ENCODE measurements at places on chromosomes 3 and 15.

GRCh38 chr3:156915372-156915771 lies 89.2 kb downstream of the LEKR1 start:
- no peak for DNase-seq

GRCh38 chr3:100518244-100518643 lies 25.8 kb downstream of the TMEM45A start:
- DNase-seq = no peak

- DNase-seq = no peak
These were observed 311.4 kb downstream of the TBC1D5 start for GRCh38 chr3:17431004-17431403.

GRCh38 chr3:123239756-123240155 lies 38.0 kb downstream of the SEC22A start:
- DNase-seq = no peak

DNA sequence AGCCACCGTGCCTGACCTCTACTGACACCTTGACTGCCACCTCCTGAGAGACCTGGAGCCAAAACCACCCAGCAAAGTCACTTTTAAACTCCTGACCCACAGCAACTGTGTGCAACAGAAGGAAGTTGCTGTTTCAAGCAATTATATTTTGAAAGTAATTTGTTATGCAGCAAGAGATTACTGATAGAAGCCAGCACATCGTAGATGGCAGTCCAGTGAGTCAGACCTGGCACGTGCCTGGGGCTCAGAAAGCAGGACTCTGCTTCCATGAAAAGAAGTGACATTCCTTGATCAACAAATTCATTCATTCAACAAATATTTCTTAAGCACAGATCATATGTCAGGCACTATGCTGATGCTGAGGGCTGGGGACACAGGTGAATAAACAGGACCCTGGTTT lies 5.7 kb upstream of the CSPG4 start:
- no peak for DNase-seq

DNA sequence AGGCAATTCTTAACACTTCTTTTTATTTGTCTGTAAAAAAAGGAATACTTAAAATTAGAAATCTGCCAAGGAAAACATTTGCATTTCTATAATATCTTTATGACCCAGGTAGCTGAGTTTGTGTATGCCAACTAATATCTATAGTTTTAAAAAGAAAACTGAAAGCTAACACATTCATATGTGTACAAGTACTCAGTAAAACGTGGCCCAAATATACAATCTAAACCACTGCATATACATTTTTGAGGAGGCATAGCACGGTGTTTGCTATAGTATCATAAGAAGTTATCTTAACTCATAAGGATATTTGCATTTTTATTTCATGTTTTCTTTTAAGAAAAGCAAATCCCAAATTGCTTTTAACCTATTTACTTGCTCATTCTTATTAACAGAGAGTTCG lies 172.7 kb downstream of the ZBTB20 start:
- no peak for DNase-seq

DNA sequence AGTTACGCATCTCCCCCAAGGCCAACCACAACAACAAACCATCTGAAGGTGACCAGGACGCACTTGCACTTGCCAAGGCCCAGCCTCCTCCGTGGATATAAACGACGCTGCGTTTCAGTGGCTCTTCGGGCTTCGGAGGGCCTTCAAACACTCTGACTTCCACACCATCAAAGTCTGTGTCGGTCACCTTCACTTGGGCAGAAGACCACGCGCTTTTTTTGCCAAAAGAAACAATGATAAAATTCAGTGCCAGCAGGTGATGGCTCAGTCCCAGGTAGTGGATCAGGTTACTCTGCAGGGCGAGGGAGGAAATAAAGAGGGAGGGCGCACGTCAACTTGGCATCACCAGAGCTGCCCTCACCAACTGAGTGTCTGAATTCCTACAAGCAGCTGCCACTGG lies 63.0 kb downstream of the NCEH1 start:
- no peak for DNase-seq

GRCh38 chr15:81888748-81889484 lies 156.9 kb downstream of the MEX3B start:
- no peak for DNase-seq

- peak; percentile 15 for DNase-seq
These were observed 60.4 kb downstream of the ARIH1 start for GRCh38 chr15:72534523-72534922.

GRCh38 chr3:195548987-195549386 lies 5.9 kb upstream of the PPP1R2 start:
- DNase-seq = no peak

GRCh38 chr3:179476215-179476614 lies 24.9 kb upstream of the GNB4 start:
- DNase-seq = no peak

- DNase-seq = no peak
These were observed 95.1 kb downstream of the LRIG1 start for GRCh38 chr3:66405701-66406091.

- no peak for DNase-seq
These were observed 596 bp upstream of the SGO1 start for GRCh38 chr3:20186600-20187004.

- no peak for DNase-seq
These were observed 116.4 kb downstream of the UNC13C start for GRCh38 chr15:54094661-54095060.

- DNase-seq = no peak
These were observed 252.7 kb upstream of the AZI2 start for GRCh38 chr3:28601291-28601690.

DNA sequence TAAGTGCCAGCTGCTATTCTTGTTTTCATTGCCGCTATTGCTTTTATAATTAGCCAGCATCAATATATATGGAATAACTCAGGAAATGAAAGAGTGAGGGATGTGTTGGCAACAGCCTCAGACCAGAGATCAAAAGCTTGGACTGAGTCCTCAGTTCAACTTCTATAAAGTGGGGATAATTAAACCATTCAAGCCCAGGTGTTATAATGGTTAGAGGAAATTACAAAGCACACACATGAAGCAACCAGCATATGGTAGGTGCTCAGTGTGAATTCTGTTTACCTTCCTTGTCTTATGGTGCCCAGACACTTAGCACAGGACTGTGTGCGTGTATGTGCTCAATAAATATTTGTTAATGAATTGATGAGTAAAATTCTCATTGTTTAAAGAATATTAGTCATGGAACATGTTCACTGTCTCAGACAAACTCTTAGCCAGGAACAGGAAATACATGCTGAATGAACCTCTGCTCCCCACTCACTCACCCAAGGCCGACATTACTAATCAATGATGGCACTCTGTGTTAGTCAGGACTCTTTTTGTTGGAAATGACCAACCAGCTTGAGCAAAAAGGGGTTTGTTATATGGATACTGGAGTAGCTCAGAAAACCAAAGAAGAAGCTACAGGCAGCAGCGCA lies 16.7 kb upstream of the CCDC174 start:
- DNase-seq = no peak

DNA sequence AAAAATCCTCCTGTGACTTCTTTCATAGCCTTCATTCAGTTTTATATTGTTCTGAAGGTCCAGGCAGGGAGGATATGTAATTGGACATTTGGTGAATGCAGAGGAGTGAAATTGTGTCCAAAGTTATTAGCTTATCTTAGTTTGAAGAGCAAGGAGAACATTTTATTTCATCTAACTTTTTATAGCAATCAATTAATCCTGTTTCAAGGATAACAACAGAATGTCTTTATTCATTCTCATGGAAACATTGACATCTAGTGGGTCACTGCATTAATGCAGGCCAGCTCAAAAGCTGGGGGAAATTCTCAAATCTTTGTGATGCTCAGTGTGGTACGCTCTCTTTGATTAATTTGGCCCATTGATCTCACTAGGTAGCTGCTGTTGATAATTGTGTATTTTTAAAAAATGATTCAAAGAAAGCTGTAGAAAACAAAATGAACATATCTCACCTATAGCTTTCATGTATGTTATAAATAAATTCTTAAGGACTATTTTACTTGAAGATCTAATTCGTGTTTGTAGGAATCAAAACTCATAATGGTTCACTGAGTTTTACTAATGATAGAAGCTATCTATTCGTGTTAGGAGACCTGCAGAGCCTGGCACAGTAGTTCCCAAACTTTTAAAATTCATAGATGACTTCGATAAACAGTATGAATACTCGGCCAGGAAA lies 150.8 kb upstream of the KCNMB2 start:
- DNase-seq = no peak

DNA sequence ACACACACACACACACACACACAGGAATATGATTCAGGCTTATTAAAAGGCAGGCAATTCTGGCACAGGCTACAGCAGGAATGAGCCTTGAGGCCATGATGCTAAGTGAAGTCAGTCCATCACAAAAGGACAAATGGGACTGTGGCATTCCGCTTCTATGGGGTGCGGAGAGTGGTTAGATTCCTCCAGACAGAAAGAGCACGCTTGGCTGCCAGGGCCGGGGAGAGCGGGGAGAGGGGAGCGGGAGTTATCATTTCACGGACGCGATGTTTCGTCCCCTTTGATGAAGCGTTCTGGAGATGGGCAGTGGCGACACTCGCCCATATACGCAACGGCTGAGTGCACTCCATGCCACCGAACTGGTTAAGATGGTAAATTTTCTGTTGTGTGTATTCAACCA lies 58.5 kb upstream of the FAM174B start:
- no peak for DNase-seq

Measured in stimulated activated CD4-positive, alpha-beta T cell treated with anti-CD3 and anti-CD28 coated beads, Interleukin-1b, Interleukin-23, amount 100 ng/mL, for 1 hour (primary cell).